ENCODE measurements at places on chromosomes 5 and 9. TPM values are rescaled to one million over a fixed set of nuclear protein-coding genes. Genes with fewer than 3 reads are reported as not detected.

FBP1 gene
- total RNA-seq = 0.35 TPM

GRCh38 chr9:135416664-135417290, 62.8 kb upstream of the PPP1R26 start:
- no peak for DNase-seq

DNA sequence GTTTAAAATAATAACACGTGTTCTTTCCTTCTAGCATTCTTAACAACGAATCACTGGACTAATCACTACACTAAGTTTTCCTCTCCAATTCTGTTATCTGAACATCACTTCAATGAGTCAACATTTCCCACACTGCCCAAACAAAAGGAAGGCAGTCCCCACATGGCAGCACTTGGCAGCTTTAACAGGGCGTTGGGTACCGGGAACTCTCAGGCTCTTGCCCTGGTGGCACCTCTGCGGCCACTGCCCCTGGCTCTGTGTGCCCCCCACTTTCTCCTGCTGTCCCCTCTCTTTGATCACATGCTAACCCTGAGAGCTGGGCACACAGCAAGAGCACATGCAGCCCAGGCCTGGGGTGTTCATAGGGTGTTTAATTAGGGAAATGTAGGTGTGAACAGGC, 15.7 kb downstream of the SLC6A3 start:
- no peak for DNase-seq

- no peak for DNase-seq
These were observed 212.4 kb downstream of the HSD17B3 start for GRCh38 chr9:96089452-96090085.

DNA sequence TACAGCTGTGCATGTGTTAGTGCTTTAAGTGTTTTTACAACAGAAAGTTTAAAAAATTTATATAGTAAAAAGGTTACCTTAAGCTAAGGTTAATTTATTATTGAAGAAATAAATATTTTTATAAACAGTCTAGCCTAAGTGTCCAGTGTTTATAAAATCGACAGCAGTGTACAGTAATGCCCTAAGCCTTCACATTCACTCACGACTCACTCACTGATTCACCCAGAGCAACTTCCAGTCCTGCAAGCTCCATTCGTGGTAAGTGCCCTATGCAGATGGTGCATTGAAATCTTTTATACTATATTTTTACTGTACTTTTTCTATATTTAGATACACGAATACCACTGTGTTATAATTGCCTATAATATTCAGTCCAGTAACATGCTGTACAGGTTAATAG, 159.1 kb downstream of the ROR2 start:
- no peak for DNase-seq

GRCh38 chr9:136910197-136910900, 24.0 kb downstream of the TRAF2 start:
- DNase-seq = no peak

DNA sequence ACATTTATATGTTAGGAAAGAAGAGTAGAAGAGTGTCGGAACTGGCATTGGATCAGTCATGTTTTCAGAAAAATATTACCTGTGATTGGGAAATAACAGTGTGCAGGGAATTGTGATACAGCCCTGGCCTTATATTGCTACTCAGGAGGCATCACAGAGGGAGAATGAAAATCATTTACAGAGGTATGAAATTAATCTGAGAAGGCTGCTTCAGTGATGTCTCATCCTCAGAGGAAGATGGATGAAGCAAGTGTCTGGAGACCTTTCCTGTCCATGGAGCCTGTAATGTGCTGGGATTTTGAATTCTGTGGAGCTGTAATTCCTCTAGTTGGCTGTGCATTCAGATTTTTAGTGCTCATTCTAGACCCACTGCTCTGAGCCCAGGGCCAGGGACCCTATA, 3.8 kb downstream of the ACTBL2 start:
- no peak for DNase-seq
